ENCODE measurements at places on chromosomes 11 and 22.

DNA sequence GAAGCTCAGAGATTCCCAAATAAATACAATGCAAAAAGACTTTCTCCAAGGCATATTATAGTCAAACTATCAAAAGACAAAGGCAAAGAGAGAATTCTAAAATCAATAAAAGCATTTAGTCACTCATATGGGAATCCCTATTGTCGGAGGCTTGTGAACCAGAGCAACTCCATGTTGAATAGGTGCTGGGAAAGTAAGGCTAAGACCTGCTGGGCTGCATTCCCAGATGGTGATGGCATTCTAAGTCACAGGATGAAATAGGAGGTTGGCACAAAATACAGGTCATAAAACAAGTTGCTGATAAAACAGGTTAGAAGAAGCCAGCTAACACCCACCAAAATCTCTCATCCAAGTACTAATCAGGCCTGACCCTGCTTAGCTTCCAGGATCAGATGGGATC is 84.5 kb downstream of the JRKL start:
- no peak for DNase-seq

DNA sequence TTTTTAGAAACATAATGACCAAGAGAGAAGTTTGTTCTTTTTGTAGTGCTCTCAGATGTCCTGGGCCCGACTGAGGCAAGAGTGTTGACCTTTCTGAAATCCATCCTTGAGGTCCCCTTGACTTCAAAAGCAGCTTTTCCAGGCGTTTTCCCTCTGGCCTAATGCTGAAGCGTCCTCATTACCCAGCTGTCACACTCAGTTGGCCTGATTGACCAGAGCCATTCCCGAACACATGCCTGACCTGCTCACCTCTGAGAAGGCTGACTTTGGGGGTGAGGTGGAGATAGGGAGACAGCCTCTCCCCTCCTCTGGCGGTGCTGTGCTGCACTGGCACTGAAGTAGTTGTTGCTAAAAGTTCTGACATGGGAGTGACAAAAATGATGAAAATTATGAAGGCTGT is 66.9 kb downstream of the ALX4 start:
- DNase-seq, result no peak

DNA sequence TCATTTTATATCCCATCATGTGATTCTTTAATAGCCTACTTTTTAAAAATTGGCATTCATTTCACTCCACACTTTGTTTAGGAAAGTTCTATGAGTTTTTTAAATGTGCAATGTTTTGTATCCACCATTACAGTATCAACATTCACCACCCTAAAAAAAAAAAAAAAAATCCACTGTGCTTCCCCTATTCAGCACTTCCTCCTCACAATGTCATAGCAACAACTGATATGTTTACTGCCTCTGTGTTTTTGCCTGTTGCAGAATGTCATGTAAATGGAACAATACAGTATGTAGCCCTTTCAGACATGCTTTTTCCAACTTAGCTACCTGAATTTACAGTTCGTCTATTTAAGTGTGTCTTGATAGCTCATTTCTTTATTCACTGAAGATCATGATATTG is 754.2 kb downstream of the FAM181B start:
- DNase-seq, result no peak

DNA sequence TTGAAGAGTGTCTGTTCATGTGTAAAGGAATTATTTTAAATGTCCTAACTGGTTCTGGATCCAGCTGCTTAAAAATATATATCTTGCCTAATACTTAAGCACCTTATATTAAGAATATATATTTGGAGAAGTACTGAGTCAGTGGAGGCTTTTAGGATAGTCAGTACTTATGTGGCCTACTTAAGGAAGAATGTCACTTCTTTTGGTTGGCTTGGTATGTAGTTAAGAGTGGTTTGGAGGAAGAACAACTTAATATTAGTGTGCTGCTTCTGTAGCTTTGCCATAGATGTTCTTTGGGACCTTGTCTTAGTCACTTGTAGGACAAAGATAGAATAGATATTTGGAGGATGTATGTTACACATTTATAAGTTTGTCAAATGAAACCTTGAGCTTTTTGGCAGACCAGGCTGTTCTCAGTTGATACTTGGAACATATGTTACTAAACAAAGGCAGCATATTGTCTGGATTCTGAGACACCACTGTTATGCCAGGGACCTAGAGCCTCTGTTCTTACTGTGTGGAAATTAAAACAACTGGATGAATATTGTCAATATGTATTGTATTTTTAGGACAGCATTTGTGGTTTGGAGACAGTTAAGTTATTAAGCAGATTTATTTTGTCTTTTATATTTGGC is 4.9 kb downstream of the HIPK3 start:
- DNase-seq, result no peak

DNA sequence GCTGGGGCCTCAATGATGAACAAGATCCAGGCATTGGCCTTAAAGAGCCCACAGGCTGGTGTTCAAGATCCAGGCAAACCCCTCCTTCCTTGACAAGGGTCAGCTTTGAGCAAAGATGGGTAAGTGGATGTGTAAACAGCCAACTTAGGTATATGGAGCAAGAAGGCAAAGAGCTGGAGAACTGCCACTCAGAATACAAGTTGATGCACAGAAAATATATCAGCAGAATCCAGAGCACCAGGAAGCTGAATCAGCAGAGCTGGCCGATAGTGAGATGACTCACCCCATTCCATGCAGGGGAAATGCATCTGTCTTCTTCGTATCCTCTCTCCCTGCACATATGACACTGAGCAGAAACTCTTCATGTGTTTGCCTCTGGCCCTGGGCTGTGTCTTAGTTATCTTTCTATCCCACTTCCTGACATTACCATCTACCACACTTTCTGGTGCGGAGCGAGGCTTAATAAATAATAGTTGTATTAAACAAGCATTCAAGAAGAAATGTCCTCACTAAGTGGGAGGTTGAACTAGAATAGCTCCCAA is 57.8 kb downstream of the ENDOD1 start:
- DNase-seq, result no peak

- DNase-seq, result no peak
Observed at GRCh38 chr11:45659818-45660160, 5.6 kb downstream of the CHST1 start.

DNA sequence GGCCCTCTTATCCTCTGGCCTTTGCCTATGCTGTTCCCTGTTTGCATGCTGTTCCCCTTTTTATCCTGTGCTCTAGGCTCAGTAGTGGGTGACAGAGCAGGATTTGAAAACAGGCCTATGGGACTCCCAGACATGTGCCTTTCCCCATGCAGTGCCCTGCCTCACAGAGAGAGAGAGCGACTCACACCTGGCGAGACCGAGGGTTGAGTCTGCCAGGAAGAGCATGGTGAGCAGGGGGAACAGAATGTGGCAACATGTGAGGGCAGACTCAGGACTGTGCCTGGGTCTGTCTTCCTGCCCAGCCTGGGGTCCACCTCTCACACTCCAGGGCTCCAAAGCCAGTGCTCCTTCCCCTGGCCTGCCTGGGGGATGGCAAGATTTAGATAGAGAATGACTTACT is 75.0 kb downstream of the NFAM1 start:
- no peak for DNase-seq

DNA sequence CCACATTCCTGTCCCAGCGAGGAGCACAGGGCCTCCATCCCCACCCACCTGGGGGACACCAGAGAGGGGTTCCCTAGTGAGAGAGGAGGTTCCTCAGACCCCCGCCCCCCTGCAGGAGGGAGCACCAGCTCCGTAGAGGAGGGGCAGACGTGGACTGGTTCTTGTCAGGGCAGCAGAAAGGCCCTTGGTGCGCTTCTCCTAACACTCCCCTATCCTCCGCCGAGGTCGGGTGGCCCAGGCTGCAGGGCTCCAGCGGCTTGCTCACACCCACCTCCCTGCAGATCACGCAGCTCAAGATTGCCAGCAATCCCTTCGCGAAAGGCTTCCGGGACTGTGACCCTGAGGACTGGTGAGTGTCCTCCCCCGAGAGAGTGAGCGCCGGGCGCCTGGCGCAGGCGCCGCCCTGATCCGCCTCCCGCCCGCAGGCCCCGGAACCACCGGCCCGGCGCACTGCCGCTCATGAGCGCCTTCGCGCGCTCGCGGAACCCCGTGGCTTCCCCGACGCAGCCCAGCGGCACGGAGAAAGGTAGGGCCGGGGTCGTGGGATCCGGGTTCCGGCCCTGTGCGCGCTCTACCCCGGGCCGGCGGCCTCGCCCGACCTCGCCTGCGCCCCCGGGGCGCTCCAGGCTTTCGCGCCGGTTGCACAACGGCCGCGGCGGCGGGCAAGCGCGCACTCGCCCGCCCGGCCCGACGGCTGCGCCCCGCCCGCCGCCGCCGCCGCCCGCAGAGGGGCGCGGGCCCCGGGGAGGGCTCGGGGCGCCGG is 5.1 kb downstream of the TBX1 start:
- no peak for DNase-seq

DNA sequence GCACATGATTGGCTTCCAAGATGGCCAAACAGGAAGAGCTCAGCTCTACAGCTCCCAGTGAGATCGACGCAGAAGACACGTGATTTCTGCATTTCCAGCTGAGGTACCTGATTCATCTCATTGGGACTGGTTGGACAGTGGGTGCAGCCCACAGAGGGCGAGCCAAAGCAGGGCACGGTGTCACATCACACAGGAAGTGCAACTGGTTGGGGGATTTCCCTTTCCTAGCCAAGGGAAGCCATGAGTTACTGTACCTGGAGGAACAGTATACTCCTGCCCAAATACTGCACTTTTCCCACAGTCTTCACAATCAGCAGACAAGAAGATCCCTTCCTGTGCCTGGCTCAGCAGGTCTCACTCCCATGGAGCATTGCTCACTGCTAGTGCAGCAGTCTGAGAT is 131.2 kb downstream of the DLG2 start:
- DNase-seq, result no peak

DNA sequence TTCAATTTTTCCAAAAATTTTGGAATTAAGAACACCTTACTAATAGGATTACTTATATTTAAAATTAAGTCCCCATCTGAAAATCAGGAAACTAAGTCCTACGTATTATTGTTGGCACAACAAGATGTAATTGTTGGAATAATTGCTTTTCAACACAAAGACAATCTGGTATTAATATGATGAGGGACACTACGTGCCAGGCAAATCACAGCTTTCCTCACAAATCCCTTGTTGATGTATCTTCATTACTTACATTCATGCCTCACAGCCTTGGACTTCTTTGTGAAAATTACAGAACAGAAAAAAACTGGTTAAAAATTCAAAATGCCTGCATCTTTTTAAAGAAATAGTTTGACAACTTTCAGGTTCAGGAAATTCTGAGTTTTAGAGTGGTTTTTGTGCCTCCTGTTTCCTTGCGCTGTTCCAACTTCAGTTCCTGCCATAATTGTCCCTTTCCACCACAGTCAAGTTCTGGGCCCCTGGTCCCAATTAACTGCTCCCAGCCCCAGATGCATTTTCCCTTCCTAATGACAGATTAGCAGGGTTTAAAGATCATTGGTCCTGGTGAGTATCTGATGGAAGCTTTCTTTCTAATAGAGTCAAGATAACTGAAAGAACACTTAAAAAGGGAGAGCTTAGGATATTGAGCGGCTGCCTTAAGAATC is 23.3 kb upstream of the CCDC34 start:
- DNase-seq, result no peak

DNA sequence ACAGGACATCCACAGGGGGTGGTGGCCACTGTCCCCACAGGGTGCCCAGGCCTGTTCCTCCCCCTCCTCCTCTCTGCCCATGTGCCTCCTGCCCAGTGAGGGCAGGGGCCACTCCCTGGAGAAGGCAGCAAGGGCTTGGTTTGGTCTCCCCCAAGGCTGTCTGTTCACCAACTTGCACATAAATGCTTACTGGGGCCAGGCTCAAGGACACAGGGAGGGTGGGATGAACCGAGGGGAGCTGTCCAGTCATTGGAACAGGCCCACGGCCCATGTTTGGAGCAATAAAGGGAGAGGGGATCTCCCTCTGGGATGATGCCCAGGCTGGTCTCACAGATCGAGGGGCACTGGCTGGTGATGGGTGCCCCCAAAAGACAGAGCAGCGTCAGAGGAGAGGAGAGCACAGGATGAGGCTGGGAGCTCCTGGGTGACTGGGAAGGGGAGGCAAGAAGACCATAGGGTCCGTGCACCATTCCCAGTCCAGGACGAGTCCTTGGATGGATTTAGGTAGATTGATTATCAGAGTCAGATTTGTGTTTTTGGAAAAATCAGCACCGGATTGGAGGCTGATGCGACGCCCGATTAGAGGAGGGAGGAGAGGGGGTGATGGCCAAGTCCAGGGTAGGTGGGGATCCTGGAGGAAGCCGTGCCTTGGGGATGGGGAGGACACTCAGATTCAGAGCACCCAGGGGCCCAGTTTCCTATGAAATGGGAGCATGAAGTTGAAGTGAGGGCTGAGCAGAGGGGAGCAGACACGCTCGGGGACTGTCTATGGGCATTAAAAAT is 1.1 kb downstream of the IGLL5 start:
- DNase-seq, result no peak

DNA sequence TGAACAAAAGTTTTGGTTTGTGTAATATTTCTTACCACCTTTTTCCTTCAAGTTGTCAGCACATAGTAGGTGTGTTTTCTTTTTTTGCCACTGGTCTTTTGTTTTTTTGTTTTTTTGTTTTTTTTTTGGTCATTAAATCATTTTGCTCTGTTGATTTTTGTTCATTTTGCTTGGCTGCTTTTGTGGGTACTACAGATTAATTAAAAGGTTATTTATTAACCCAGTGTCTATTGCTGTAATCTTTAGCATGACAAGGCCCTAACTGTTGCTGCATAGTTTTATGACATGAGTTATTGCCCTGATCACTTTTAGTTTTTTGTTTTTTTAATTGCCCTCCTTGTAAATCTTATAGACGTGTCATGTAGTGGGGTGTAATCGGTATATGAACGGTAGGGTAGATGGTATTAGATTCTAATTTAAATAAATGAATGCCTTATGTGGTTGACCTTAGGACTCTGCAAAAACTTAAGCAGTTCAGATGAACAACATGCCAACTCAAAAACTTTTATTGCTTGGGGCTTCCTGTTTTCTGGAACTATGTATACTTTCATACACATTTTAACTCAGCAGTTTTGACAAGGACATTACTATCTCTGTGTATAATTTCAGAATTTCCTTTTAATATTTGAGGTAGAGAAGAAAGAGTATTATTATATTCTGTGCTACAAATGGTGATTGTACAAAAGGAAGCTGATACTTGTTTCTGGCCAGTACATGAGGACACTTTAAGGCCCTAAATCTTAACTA is 7.9 kb downstream of the EWSR1 start:
- DNase-seq, result no peak

DNA sequence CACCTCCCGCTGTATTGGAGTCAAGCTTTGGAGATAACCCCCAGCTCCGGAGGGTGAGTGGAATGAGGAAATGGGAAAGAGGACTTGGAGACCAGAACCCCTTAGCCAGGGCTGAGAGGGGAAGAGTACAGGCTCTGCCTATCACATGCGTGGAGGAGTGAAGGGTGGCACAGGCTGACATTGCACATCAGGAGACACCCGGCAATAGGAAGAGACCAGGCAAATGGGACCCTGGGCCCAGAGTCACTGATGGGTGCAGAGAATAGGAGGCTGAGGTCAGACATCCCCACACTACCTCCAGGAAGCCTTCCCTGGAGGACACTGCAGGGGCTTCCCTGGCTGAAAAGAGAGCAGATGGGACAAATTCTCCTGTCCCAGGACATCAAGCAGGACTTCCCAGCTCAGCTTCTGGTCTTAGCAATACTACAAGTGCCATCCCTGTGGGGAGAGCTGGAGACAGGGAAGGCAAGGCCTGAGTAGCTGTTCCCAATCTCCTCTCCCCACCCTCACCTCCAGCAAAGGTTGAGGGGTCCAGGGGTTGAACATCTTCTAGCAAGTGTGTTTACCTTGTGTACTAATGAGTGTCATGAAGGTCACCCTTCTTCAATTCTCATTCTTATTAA is 160.7 kb downstream of the BUD13 start:
- no peak for DNase-seq

GRCh38 chr22:42966497-42966896 is 48.5 kb downstream of the PACSIN2 start:
- DNase-seq, result no peak

GRCh38 chr22:30795118-30795517 is 100.4 kb downstream of the OSBP2 start:
- no peak for DNase-seq
